ENCODE measurements at places on chromosomes 5 and 9. TPM values are rescaled to one million over a fixed set of nuclear protein-coding genes. Genes with fewer than 3 reads are reported as not detected.

MELK gene
- total RNA-seq, result 40.8 TPM

PAPPA gene
- not detected for total RNA-seq

PTGES gene
- 21.0 TPM for total RNA-seq

GRCh38 chr9:94081435-94081834 lies 2.8 kb upstream of the PTPDC1 start:
- H3K4me3 ChIP-seq, result no peak overlapping the region
- H3K27ac ChIP-seq, result no peak overlapping the region
- no peak for DNase-seq
- H3K4me1 ChIP-seq, result peaks cover 9% of the 10 kb centered on the region
- H3K36me3 ChIP-seq, result no peaks in the 10 kb centered on the region

DNA sequence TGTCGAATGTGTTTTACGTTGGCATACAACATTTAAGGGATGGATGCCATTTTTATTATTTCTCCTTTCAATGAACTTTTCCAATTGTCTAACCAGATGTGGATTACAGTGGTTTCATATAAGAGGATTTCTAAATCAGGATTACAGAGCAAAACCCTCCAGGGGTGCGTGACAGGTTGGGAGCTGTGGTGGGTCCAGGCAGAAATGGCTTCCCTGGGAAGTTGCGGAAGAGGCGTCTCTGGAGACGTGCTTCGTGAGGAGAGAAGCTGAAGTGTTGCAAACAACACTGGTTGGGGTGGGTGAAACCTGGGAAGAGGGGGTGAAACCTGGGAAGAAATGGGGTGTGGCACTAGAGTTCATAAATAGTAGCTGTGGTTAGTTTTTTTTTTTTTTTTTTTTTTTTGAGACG lies 4.5 kb upstream of the RPL26L1 start:
- H3K4me1 ChIP-seq, result peaks cover 13% of the 10 kb centered on the region
- no peak for DNase-seq
- H3K27ac ChIP-seq, result no peak overlapping the region
- H3K36me3 ChIP-seq, result no peaks in the 10 kb centered on the region
- H3K4me3 ChIP-seq, result no peak overlapping the region
- H3K27me3 ChIP-seq, result no peaks in the 10 kb centered on the region
